ENCODE measurements at places on chromosomes 4 and X. TPM values are rescaled to one million over a fixed set of nuclear protein-coding genes. Genes with fewer than 3 reads are reported as not detected.

Gene SLC49A3
- 12.8 TPM for polyA plus RNA-seq

Gene CCDC160
- 1.9 TPM for polyA plus RNA-seq

Gene RASGEF1B
- 26.6 TPM for polyA plus RNA-seq

Gene GPRASP1
- 3.3 TPM for polyA plus RNA-seq

Gene UNC5C
- polyA plus RNA-seq, result 6.9 TPM

Gene HPSE
- polyA plus RNA-seq, result 3.8 TPM

Gene MAGEA12
- not detected for polyA plus RNA-seq

Gene FAT4
- 3.3 TPM for polyA plus RNA-seq

Gene SPANXA1
- not detected for polyA plus RNA-seq

Gene TCEAL7
- polyA plus RNA-seq, result 6.9 TPM

Gene AKAP14
- polyA plus RNA-seq, result not detected

Gene TRIM60
- not detected for polyA plus RNA-seq

Gene PABPC1L2B
- polyA plus RNA-seq, result not detected

Gene CT45A3
- not detected for polyA plus RNA-seq

GRCh38 chr4:39698424-39699009 lies 581 bp downstream of the UBE2K start:
- peak; percentile 60 for DNase-seq

DNA sequence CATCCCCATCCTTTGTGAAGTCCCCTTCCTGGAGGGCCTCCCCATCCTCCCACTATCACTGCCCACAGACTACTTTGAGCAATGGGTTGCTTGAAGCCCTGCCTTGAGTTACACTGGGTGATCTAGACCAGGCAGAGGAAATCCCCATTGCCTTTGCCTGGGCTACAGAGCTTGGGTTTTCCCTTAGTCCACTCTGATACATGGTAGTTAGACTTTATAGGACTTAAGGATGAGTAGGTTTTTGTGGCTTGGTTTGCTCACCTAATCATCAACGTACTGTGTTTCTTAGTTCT lies 56.6 kb downstream of the TMEM131L start:
- DNase-seq, result no peak

DNA sequence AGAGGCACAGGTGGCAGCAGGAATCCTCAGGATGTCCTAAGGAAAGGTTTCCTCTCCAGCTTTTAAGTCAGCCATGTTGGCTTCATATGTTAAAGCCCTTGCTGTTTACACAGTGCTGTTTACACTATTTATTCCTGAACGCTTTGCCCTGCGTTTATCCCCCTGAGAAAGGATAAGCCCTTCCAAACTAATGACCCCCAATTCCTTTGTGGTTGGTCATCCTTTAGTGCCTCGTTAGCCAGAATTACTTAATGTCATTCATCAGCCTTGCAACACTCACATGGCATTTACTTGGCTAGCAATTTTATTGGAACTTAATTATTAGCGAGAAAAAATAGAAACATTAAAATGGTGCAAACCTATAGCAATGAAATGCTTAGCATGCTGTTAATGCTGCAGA lies 23.8 kb downstream of the VCX2 start:
- DNase-seq, result no peak

DNA sequence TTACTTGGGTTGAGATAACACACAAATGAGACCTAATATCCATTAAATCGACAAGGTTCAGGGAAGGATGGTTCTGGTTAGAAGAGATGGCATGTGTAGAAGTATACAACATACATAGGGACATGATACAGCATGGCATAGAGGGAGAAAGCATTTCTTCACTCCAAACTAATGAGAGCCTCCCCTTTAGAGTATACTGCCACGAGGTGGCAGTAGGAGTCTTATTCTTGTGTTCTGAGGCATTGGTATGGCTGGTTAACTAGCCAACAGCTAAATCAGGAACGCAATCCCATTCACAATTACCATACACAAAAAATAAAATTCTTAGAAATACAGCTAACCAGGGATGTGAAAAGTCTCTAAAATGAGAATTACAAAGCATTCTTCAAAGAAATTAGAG lies 29.1 kb upstream of the TRO start:
- DNase-seq, result peak; percentile 30

DNA sequence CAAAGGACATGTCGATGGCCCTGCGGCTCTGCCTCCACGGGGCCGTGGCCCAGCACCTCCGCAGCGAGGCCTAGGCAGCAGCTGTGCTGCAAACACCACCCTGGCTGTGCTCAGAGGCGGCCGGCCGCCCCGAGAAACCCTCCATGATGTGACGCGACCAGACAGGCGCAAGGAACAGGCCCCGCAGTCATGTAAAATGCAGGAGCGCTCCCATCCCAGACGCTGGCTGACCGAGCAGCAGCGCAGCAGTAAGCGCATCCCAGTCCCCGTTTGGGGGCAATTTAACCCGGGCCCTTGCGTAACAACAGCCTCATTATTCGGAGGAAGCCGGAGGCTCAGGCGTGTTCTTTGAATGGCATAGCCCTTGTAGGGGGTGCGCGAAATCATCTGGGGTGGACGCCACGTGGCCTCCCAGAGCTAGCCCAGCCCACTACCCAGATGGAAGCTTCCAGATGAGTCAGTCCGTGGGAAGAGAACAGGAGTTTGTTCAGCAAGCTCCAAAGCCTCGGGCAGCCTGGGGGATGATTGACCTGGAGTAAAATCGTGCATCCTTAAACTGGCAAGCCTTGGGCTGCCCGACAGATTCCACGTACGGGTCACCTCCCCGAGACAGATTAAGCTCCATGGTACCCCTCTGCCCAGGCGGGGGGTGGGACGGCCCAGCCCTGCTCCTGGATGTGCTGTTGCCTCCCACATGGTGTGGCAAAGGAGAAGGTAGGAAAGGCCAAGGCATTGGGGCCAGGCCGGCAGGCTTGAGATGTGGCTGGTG lies 124.0 kb downstream of the HMX1 start:
- no peak for DNase-seq

DNA sequence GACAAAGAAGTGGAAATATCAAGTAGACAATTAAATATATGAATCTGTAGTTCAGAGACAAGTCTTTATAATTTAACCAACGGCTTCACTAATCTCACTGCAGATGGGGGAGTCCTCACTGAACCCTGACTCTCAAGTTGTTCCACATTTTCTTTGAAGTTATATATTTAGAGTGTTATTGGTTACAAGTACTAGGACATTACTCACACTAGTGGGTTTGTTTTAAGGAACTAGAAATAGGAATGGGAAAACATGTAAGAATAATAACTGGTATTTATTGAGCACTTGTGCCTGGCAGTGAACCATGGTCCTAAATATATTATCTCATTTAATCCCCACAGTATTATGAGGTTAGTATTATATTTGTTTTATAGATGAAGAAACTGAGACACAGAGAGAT lies 22.0 kb downstream of the MND1 start:
- DNase-seq, result no peak

- DNase-seq, result peak; percentile 34
Measured at GRCh38 chrX:129653971-129654651, 645 bp downstream of the APLN start.

- no peak for DNase-seq
Measured at GRCh38 chrX:40479777-40480318, 100.9 kb upstream of the ATP6AP2 start.

DNA sequence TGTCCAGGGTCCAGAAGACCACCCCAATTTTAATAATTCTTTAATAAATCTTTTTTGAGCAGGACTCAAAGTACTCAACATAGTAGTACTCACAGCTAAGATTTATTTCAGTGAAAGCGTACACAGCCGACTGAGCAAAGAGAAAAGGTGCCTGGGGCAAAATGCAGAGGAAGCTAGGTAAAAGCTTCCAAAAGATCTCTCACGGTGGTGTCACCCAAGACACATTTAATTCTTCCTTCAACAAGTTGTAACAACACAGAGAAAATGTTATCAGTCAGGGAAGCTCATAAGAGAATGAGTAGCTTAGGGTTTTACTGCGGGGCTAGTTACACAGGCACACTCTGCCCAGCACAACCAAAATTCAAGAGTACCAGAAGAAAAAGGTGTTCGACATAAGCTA lies 201.1 kb downstream of the OPHN1 start:
- no peak for DNase-seq

DNA sequence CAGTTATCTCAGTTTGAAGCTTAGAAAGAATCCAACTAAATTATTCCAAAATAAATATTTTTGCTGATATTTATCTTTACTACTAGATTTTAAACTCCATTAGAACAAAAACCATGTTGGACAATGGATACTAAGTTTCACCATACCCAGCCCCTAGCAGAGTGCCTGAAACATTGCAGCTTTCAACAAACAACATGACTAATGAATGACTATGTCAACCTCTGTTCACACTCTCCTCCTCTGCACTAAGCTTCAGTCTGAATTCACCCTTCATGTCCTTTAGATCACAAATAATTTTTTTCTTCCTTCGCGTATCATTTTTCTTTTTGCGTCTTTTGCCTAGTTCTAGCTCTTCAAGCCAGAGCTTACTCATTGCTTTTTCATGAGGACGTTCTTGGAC lies 315.2 kb downstream of the PCDH10 start:
- no peak for DNase-seq

GRCh38 chr4:102439812-102440211 lies 61.3 kb upstream of the NFKB1 start:
- peak; percentile 39 for DNase-seq

- DNase-seq, result no peak
Measured at GRCh38 chr4:3514221-3514780, 17.9 kb downstream of the LRPAP1 start.

DNA sequence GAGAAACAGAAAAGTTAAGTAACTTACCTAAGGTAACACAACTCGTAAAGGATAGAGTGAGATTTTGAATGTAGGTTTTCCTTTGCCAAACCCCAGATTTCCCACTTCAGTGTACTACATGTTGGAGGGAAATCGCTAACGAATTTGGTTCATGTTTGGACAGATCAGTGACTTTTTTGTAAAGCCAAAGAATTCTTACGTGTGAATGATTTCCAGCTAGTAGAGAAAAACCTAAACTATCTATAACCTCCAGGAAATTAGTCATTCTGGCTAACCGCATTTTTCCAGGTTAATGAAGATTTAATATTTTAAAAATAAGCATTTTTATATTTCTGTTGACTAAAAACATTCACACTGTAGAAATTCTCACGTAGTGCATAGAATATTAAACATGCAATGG lies 7.2 kb downstream of the TENM3 start:
- no peak for DNase-seq

- DNase-seq, result no peak
Measured at GRCh38 chrX:129613596-129613995, 41.2 kb downstream of the APLN start.

DNA sequence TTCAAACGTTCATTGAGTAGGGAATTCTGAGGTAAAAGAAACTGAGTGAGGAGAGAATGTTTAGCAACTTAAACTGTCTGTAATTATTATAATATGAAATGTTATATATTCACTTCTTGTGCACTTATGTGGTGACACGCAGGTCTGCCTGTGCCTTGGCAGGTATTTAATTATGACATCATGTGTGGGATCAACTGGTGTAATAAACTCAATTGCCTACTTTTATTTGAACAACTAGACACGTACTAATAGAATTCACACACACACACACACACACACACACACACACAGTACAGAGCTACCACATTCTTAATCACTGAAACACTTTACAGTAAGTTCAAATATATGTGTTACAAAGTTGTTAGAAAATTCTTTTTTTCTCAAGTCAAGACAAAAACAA lies 20.7 kb upstream of the SLC25A31 start:
- DNase-seq, result no peak

- no peak for DNase-seq
Measured at GRCh38 chrX:119878740-119879139, 7.1 kb downstream of the NDUFA1 start.

- DNase-seq, result no peak
Measured at GRCh38 chrX:98480606-98481005, 1596.9 kb downstream of the RPA4 start.

- no peak for DNase-seq
Measured at GRCh38 chrX:11543249-11543648, 122.5 kb downstream of the ARHGAP6 start.

DNA sequence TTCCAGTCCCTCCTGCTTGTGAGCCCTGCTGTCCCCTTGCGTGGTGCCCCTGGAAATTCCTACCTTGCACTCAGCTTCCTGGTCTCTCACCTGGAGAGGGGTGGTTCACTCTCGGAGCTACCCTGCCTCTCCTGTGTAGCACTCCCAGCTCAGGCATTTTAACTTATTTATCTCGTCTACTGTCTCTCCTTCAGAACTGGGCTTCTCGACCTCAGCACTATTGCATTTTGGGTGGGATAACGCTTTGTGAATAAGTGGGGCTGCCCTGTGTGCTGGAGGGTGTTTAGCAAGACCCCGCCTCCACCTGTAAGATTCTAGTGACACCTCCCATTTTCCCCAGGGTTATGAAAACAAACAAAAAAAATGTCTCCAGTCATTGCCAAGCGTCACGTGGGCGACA lies 56.0 kb upstream of the SORCS2 start:
- no peak for DNase-seq

DNA sequence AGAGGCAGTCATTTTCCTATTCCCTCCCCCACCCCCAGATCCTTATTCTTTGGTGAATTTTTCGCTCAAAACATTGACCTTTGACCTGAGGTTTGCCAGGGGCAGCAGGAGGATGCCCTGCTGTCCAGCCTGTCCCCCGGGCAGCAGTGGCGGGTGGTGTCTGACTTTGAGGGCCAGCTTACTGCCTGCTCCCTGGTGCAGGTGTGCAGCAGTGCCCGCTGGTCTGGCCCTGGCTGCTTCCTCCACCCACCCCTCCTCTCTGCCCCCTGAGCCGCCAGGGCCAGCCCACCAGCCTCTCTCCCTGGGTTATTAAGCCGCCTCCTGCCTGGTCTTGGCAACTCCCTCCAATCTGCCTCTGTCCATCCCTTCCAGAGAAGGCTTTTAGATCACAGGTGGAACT lies 40.8 kb upstream of the GRPEL1 start:
- DNase-seq, result no peak

- no peak for DNase-seq
Measured at GRCh38 chr4:54499308-54500074, 158.3 kb upstream of the KIT start.

DNA sequence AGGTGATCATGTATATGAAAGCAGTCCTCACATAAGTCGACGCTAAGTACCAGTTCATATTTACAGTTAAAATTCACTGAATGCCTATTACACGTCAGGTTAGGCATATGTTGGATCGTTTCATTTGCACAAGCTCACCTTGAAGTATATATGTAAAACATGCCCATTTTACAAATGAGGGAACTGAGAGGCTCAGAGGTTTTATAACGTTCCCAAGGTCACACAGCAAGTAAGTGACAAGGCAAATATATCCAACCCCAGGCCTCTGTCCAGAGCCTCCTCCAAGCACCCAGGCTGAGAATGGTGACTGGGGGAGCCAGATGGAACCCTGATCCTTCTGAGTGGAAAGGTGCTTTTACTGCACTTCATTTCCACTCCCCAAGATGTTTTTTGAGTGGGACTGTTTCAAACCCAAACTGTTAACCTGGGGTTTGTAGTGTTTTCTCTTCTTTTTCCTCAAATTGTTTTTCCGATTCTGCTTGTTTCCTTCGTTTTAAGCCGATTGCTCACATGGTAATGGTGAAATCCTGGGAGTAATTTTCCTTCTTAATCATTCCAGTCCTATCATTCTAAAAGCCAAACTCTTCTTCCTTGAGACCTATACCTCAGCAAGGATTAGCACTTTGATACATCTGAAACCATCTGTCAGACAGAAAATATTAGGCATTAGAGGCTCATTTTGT lies 791 bp downstream of the SMIM20 start:
- DNase-seq, result no peak

GRCh38 chr4:164304101-164304639 lies 449.8 kb upstream of the SMIM31 start:
- DNase-seq, result no peak
